ENCODE measurements at places on chromosomes 7 and 10.

- no peak for DNase-seq
- no peaks in the 10 kb centered on the region for H3K36me3 ChIP-seq
- no peak overlapping the region for H3K27ac ChIP-seq
- H3K4me1 ChIP-seq = no peaks in the 10 kb centered on the region
- H3K27me3 ChIP-seq = 0 out of 2 replicates have a peak, but pooled peaks cover 2% of the 10 kb centered on the region
These were observed 755 bp downstream of the FRMPD2 start for GRCh38 chr10:48273741-48274140.

DNA sequence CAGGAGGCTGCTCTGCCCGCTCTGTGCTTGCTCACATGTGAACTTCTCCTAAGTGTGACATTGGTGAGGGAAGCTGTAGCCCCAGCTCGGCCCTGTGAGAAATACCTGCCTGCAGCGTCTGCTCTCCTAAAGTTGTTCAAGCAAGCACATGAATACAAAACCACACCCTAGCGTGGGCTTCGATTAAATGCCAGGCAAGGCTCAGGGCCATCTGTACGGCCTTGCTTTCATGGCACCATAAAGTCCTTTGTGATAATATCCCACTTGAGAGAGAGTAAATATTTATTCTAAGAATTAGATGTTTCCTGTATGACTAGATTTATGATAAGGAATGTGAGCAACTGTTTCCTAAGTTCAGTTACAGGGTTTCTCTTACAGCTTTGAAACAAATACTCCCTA, 262.8 kb upstream of the KLF14 start:
- H3K4me1 ChIP-seq = peaks cover 56% of the 10 kb centered on the region
- H3K27me3 ChIP-seq = no peaks in the 10 kb centered on the region
- peak overlapping the region; percentile 37 for H3K4me3 ChIP-seq
- H3K27ac ChIP-seq = peak overlapping the region; percentile 78
- DNase-seq = peak; percentile 48

GRCh38 chr7:80244206-80244916, 109.7 kb downstream of the GNAI1 start:
- no peak for DNase-seq
- H3K27ac ChIP-seq = no peak overlapping the region
- no peaks in the 10 kb centered on the region for H3K4me1 ChIP-seq

GRCh38 chr7:127954357-127954748, 76.9 kb downstream of the LRRC4 start:
- no peaks in the 10 kb centered on the region for H3K27me3 ChIP-seq
- no peaks in the 10 kb centered on the region for H3K36me3 ChIP-seq
- H3K4me1 ChIP-seq = no peaks in the 10 kb centered on the region
- no peak overlapping the region for H3K27ac ChIP-seq
- no peak overlapping the region for H3K4me3 ChIP-seq

DNA sequence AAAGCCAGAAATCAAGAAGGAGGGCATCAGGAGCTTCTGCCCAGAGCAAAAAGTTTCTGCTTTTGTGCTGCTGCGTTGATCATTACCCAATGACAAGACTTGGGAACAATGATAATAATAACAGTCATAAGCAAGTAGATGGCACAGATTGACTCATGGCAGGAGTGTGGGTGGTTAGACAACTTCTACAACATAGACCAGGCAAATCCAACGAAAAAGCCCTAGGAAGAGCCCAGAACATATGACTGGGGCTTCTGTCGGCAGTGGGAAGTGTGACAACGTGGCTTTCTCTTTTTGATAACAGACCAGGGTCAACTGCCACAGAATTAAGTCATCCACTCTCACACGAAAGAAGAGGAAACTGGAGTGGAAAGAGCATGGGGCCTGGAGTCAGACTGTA, 85.4 kb upstream of the TRIL start:
- no peaks in the 10 kb centered on the region for H3K27me3 ChIP-seq
- no peaks in the 10 kb centered on the region for H3K36me3 ChIP-seq
- DNase-seq = no peak
- no peak overlapping the region for H3K27ac ChIP-seq
- no peaks in the 10 kb centered on the region for H3K4me1 ChIP-seq
- H3K4me3 ChIP-seq = no peak overlapping the region

DNA sequence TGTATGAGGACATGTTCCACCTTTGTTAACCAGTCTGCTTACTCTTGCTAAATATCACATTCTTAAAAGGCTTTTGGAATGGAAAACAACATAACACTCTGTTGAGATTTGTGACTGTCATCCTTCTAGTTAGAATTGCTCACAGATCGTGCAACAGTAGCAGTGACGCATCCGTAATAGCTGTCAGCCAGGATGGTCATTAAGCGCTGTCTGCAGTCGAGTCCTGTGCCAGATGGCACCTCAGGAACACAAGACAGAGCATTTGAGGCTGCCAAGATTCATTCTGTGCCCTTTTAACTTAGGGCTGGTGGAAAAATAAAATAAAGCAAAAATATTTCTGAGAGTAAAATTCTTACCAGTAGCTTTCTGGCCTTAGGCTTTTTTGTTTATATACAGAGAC, 348.6 kb downstream of the ANKRD7 start:
- H3K27me3 ChIP-seq = no peaks in the 10 kb centered on the region
- H3K4me3 ChIP-seq = no peak overlapping the region
- no peak for DNase-seq

- no peak overlapping the region for H3K27ac ChIP-seq
- no peaks in the 10 kb centered on the region for H3K4me1 ChIP-seq
- no peaks in the 10 kb centered on the region for H3K36me3 ChIP-seq
- no peak overlapping the region for H3K4me3 ChIP-seq
These were observed 172.8 kb downstream of the TRIL start for GRCh38 chr7:28785041-28785995.

DNA sequence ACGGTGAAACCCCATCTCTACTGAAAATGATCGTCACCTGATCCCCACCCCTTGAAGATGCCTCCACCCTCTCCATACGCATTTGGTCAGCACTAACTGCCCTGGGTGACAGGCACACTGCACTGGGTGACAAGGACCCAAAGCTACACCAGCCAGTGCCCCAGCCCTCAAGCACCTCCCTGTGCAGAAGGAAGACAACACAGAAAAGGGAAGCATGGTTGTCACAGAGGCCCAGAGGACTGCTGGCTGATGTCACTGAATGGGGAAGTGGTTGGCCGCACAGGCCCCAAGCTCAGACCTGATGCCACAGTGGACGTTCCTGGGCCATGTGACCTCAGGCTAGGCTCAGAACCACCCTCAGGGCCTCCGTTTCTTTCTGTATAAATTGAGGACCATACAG, 4.2 kb upstream of the PILRA start:
- no peak overlapping the region for H3K4me3 ChIP-seq
- 0 out of 2 replicates have a peak, but pooled peaks cover 3% of the 10 kb centered on the region for H3K4me1 ChIP-seq
- no peak for DNase-seq
- no peak overlapping the region for H3K27ac ChIP-seq

DNA sequence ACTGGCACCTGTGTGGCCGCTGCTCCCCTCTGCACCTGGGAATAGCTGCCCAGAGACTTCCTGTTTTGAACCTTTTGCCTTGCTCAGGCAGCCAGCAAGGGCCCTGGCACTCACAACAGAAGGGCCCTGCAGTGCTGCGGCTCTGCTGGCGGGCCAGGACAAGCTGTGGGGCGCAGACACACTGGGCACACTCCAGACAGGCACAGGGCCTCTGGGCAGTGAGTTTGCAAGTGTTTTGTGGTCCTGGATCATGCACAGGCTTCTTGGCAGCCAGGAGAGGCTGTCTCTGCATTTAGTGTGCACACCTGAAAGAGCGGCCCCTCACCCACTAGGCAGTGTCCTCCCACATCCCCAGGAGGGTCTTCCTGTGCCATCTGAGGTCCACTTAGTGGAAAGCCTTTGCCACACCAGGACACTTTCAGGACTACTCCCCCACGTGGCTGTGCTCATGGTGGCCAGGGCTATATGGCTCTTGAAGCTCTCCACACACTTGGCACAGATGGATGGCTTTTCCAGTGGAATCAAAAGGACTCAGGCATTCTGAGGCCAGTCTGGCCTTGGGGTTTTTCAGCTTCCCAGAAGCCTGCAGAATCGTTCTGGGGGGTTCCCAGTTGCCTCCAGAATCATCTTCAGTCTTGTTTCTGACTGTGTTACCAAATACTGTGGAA, 5.0 kb upstream of the ATP6V0E2 start:
- H3K4me3 ChIP-seq = no peak overlapping the region
- H3K36me3 ChIP-seq = no peaks in the 10 kb centered on the region
- peaks cover 7% of the 10 kb centered on the region for H3K4me1 ChIP-seq
- no peak for DNase-seq
- no peak overlapping the region for H3K27ac ChIP-seq

DNA sequence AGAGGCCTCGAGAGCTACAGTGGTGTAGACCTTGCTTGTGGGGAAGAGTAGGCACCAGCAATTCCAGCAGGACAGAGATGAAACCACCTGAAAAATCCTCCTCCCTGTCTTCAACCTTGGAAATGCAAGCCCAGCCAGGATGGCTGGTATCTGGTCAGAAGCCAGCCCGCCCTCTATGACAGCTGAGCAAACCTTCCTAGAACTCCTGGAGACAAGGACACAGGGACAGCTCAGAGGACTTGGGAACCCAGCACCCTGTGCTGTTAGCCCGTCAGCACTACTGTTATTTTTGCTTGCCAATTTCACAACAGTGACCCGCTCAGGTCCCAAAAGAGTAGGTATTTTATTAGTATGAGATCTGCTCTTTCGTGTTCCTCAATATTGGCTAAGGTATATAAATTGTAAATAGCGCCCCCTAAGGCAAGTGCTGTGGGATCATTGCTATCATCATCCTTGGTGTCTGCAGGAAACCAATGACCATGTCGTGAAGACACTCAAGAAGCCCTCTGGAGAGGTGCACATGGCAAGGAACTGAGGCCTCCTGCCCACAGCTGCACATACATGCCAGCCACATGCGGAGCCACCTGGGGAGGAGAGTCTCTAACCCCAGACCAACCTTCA, 156.5 kb upstream of the CHST15 start:
- no peak overlapping the region for H3K4me3 ChIP-seq
- DNase-seq = no peak
- no peak overlapping the region for H3K27ac ChIP-seq
- peaks cover 2% of the 10 kb centered on the region for H3K27me3 ChIP-seq
- no peaks in the 10 kb centered on the region for H3K4me1 ChIP-seq
- H3K36me3 ChIP-seq = no peaks in the 10 kb centered on the region

GRCh38 chr10:88592381-88592780, 5.8 kb downstream of the LIPJ start:
- H3K27me3 ChIP-seq = no peaks in the 10 kb centered on the region
- H3K36me3 ChIP-seq = no peaks in the 10 kb centered on the region
- H3K27ac ChIP-seq = no peak overlapping the region
- no peak overlapping the region for H3K4me3 ChIP-seq

- no peak overlapping the region for H3K27ac ChIP-seq
- H3K4me1 ChIP-seq = no peaks in the 10 kb centered on the region
- no peak for DNase-seq
- no peak overlapping the region for H3K4me3 ChIP-seq
- H3K27me3 ChIP-seq = peaks cover 26% of the 10 kb centered on the region
- H3K36me3 ChIP-seq = no peaks in the 10 kb centered on the region
These were observed 275.9 kb downstream of the SKAP2 start for GRCh38 chr7:26588511-26588910.

GRCh38 chr7:90412458-90413184, 9.4 kb downstream of the CLDN12 start:
- no peak overlapping the region for H3K27ac ChIP-seq
- no peak overlapping the region for H3K4me3 ChIP-seq
- DNase-seq = no peak
- H3K4me1 ChIP-seq = no peaks in the 10 kb centered on the region

DNA sequence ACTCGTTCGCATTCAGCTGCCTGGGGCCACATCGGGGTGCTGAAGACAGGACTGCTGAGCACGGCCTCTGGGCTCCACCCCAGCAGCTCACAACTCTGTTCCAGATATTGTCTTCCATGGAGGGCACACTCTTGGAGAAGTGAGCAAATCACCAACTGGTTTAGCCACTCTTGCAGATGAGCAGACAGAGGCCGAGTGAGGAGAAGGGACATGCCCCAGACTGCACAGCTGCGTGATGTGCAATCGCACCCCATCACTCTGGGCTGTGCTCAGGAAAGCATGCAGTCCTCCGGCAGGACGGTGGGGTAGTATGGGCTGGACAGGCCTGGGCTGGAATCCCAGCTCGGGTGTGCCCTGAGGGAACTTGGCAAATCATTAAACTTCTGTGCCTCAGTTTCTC, 111.6 kb downstream of the FAM53B start:
- no peaks in the 10 kb centered on the region for H3K36me3 ChIP-seq
- no peaks in the 10 kb centered on the region for H3K27me3 ChIP-seq
- H3K27ac ChIP-seq = no peak overlapping the region
- H3K4me1 ChIP-seq = peaks cover 2% of the 10 kb centered on the region
- no peak overlapping the region for H3K4me3 ChIP-seq

- peak; percentile 25 for DNase-seq
- H3K27ac ChIP-seq = no peak overlapping the region
- H3K27me3 ChIP-seq = no peaks in the 10 kb centered on the region
- no peaks in the 10 kb centered on the region for H3K36me3 ChIP-seq
- H3K4me3 ChIP-seq = no peak overlapping the region
These were observed 28.1 kb upstream of the PLXDC2 start for GRCh38 chr10:19788075-19788686.

GRCh38 chr10:113230011-113230610, 280.1 kb downstream of the TCF7L2 start:
- no peak for DNase-seq
- no peaks in the 10 kb centered on the region for H3K4me1 ChIP-seq
- no peaks in the 10 kb centered on the region for H3K36me3 ChIP-seq
- H3K27ac ChIP-seq = no peak overlapping the region
- H3K4me3 ChIP-seq = no peak overlapping the region

Data from Panc1 (cell line).